ENCODE measurements at places on chromosomes 1 and 21. TPM values are rescaled to one million over a fixed set of nuclear protein-coding genes. Genes with fewer than 3 reads are reported as not detected.

Gene PPM1J
- total RNA-seq, result 1.2 TPM

Gene SMPDL3B
- total RNA-seq, result 1.5 TPM

Gene ADAMTSL4
- total RNA-seq, result 2.8 TPM

Gene IL6R
- total RNA-seq, result 25.5 TPM

Gene FCGR1A
- not detected for total RNA-seq

Gene NTNG1
- not detected for total RNA-seq

Gene TMCO2
- total RNA-seq, result not detected

Gene OVAAL
- 0.46 TPM for total RNA-seq

Gene GUCA2A
- not detected for total RNA-seq

Gene SELL
- 0.08 TPM for total RNA-seq

Gene SNX7
- 24.9 TPM for total RNA-seq

Gene SH2D1B
- 0.23 TPM for total RNA-seq

Gene ZP4
- total RNA-seq, result not detected

Gene S100A11
- 1,837 TPM for total RNA-seq

Gene PTBP2
- total RNA-seq, result 9.3 TPM

Gene BEST4
- total RNA-seq, result 0.45 TPM

Gene CYP4B1
- not detected for total RNA-seq

Gene MAN1C1
- 0.93 TPM for total RNA-seq

Gene A3GALT2
- not detected for total RNA-seq

Gene TMEM52
- total RNA-seq, result 0.63 TPM

Gene STXBP3
- 19.6 TPM for total RNA-seq

Gene RGS4
- not detected for total RNA-seq

Gene TRAPPC3
- 89.2 TPM for total RNA-seq

Gene OR2M3
- not detected for total RNA-seq

Gene TMEM51
- 26.4 TPM for total RNA-seq

Gene TCHH
- 0.33 TPM for total RNA-seq

Gene CFHR1
- 0.17 TPM for total RNA-seq

Gene ZMYM4
- total RNA-seq, result 13.5 TPM

Gene PLPP3
- 19.7 TPM for total RNA-seq

Gene PTGFR
- not detected for total RNA-seq

Gene SLFNL1
- 0.02 TPM for total RNA-seq

Gene CHI3L1
- total RNA-seq, result 0.24 TPM

Gene TMPRSS3
- 0.09 TPM for total RNA-seq

Gene MRPS14
- 24.4 TPM for total RNA-seq

Gene ABCA4
- 0.18 TPM for total RNA-seq

Gene NR5A2
- total RNA-seq, result 3.9 TPM

Gene LMX1A
- total RNA-seq, result not detected

Gene ADAMTS5
- not detected for total RNA-seq

Gene MSH4
- total RNA-seq, result 0.02 TPM

Gene UTS2
- not detected for total RNA-seq

Gene C1orf53
- total RNA-seq, result 5.1 TPM

Gene HCRTR1
- not detected for total RNA-seq

Gene PLA2G2A
- total RNA-seq, result not detected

Gene RXFP4
- 0.07 TPM for total RNA-seq

Gene RGS13
- not detected for total RNA-seq

Gene PBX1
- total RNA-seq, result 16.4 TPM

Measured in A549 treated with dexamethasone at 1 μM for 4 hours (cell line).